ENCODE measurements at places on chromosomes 6 and 20.

GRCh38 chr6:82374516-82374915, 10.9 kb downstream of the TPBG start:
- DNase-seq = no peak

DNA sequence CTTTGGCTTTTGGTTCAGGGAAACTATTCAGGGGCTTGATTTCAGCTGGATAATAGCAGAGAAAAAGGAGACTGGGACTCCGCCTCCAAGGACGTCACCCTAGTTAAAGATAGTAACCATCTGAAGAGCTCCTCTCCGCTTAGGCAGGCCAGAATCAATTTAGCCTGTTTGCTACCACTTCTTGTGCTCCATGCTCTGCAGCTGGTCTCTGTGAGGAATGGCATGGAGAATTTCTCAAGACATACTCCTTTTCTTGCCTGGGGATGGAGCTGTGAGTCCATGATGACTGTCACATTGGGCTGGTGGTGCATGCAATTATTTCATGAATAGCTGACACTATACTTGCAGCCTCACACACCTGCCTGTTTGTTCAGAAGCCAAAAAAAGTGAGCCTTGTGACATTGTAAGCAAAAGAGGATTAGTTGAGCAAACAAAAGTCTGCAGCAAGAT, 61.4 kb downstream of the TXLNB start:
- DNase-seq = no peak

GRCh38 chr20:48906221-48906877, 15.2 kb upstream of the ARFGEF2 start:
- no peak for DNase-seq

GRCh38 chr6:3800850-3801591, 48.2 kb upstream of the FAM50B start:
- DNase-seq = no peak

- DNase-seq = no peak
These were observed 6.4 kb upstream of the TRIM38 start for GRCh38 chr6:25956226-25956625.

All from activated gamma-delta T cell treated with anti-CD3 and anti-CD28 coated beads, Interleukin-2, amount 50 U/mL, for 16 hours (primary cell).